Activated CD4-positive, alpha-beta memory T cell treated with anti-CD3 and anti-CD28 coated beads, Interleukin-2, amount 10 ng/mL, durations not matched to agents 7 days and 5 days (primary cell): ENCODE measurements at places on chromosomes 5 and 9. TPM values are rescaled to one million over a fixed set of nuclear protein-coding genes. Genes with fewer than 3 reads are reported as not detected.

ANKH gene
- 87.0 TPM for total RNA-seq

RNF208 gene
- 2.2 TPM for total RNA-seq

SLC36A3 gene
- not detected for total RNA-seq

GRCh38 chr9:112670991-112671625 is 46.8 kb downstream of the INIP start:
- no peaks in the 10 kb centered on the region for H3K36me3 ChIP-seq
- DNase-seq: no peak

DNA sequence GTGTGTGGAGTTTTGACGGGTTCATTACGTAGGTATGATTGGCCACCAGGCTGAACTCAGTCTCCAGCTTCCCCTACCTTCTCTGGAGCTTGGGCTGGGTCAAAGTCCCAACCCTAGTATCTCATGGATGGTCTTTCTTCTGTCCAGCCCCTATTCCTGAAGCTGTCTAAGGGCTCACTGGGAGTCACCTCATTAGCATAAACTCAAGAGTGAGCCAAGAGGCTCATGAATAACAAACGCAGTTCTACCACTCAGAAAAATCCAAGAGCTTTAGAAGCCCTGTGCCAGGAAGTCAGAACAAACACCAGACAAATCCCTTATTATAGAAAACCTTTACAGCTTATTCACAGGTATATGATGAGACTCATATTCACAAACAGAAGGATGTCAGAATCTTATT is 180.3 kb upstream of the NFIL3 start:
- no peaks in the 10 kb centered on the region for H3K36me3 ChIP-seq
- H3K4me3 ChIP-seq: no peak overlapping the region
- H3K27ac ChIP-seq: no peak overlapping the region
- DNase-seq: no peak

GRCh38 chr9:129197978-129198318 is 19.9 kb upstream of the IER5L start:
- peaks cover 4% of the 10 kb centered on the region for H3K4me1 ChIP-seq
- no peak for DNase-seq
- peaks cover 20% of the 10 kb centered on the region for H3K27me3 ChIP-seq
- no peaks in the 10 kb centered on the region for H3K36me3 ChIP-seq
- no peak overlapping the region for H3K27ac ChIP-seq
- H3K4me3 ChIP-seq: no peak overlapping the region

- H3K36me3 ChIP-seq: peaks cover 4% of the 10 kb centered on the region
- H3K27ac ChIP-seq: no peak overlapping the region
Measured at GRCh38 chr5:132979367-132979940, 16.0 kb upstream of the AFF4 start.

DNA sequence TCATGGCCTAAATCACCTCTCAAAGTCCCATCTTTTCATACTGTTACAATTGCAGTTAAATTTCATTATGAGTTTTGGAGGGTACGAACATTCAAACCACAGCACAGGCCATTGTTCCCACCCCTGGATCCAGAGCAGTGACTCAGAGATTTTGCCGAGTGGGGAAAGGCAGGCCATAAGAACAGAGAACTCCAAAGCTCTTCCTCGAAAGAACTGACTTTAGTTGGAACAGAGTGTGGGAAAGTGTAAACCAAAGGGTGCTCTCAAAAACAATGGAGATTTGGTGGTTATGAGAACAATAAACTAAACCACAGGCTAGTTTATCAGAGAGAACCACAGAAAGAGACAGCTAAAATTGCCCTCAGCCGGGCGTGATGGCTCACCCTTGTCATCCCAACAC is 19.4 kb upstream of the GRPEL2 start:
- no peaks in the 10 kb centered on the region for H3K27me3 ChIP-seq
- no peak overlapping the region for H3K4me3 ChIP-seq
- H3K27ac ChIP-seq: no peak overlapping the region
- H3K36me3 ChIP-seq: no peaks in the 10 kb centered on the region
- DNase-seq: no peak

- H3K27me3 ChIP-seq: no peaks in the 10 kb centered on the region
- no peaks in the 10 kb centered on the region for H3K4me1 ChIP-seq
- H3K36me3 ChIP-seq: no peaks in the 10 kb centered on the region
- H3K27ac ChIP-seq: no peak overlapping the region
- H3K4me3 ChIP-seq: no peak overlapping the region
- no peak for DNase-seq
Measured at GRCh38 chr5:93658044-93658443, 75.0 kb downstream of the NR2F1 start.
